ENCODE measurements at places on chromosomes 2 and 18.
A peak's percentile ranks its signal among the peaks of the same experiment; 100 is the strongest.

GRCh38 chr2:215436705-215437565 is 1.1 kb upstream of the FN1 start:
- no peak for DNase-seq

DNA sequence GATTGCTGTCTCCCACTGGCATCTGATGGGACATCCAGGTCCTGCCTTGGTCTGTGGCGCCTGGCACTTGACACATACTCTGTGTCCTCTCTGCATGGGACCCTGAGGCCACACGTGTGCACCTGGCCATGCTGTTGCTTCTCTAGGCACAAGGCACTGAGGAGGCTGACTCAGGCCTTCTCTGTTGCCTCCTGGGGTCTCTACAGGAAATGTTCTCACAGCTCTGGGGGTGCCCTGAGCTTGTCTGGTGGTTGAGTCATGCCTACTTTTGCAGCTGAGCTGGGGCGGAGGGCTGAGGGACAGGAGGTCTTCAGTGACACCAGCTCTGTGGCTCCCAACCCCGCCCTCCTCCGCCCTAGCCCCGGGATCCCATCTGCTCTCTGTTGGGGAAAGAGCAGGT is 207.0 kb upstream of the HS6ST1 start:
- no peak for DNase-seq

DNA sequence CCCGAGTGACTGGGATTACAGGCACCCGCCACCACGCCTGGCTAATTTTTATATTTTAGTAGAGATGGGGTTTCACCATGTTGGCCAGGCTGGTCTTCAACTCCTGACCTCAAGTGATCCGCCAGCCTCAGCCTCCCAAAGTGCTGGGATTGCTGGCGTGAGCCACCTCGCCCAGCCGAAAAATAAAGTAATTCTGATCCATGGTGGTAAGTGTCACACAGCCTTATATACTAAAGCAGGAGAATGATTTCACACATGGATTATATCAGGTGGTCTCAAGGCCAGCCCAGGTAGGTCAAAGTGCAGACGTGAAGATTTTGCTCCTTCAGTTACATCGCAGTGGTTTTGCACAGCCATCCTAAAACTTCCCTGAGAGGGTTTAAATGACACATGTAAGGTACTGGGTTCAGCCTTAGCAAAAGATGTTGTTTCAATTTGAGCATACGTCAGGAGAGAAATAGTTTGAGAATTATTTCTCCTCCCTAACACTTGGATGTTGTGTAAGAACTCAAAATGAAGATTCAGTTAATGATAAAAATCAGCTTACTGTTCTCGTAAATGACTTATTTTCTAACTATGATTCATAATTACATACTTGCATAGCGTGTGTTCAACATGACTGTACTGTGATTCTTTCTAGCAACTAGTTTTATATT is 93.0 kb upstream of the SLC39A10 start:
- DNase-seq, result no peak

GRCh38 chr2:43819491-43820163 is 19.0 kb downstream of the ABCG5 start:
- no peak for DNase-seq

GRCh38 chr18:54222922-54223567 is 1.4 kb downstream of the MBD2 start:
- DNase-seq, result peak; percentile 18

DNA sequence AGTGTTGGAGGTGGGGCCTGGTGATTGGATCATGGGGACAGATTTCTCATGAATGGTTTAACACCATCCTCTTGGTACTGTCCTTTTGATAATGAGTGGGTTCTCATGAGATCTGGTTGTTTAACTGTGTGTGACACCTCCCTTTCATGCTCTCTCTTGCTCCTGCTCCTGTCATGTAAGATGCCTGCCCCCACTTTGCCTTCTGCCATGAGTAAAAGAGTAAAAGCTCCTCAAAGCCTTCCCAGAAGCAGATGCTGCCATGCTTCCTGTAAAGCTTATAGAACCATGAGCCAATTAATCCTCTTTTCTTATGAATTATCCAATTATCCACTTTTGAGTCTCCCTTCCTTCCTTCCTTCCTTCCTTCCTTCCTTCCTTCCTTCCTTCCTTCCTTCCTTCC is 317.7 kb downstream of the RDH14 start:
- DNase-seq, result no peak

DNA sequence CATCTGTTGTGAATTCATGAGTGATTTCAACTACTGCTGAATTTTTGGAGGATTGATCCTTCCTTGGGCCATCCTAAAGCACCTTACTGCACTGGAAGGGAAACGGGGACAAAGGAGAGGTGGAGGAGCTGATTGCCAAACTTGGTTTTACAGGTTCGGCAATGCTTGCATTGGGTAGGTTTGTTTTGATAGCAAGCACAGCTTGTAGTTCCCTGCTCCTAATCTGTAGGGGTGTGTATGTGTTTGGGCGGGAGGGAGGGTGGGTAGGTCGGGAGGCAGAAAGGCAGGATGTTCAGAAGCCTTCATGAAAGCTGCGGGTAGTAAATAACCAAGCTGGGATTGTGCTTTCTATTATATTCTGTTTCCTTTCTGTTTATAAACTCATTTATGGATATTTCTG is 24.6 kb downstream of the PHLPP1 start:
- DNase-seq, result no peak
